Stimulated activated CD8-positive, alpha-beta memory T cell treated with anti-CD3 and anti-CD28 coated beads, Interleukin-4, amount 100 ng/mL, for 4 hours (primary cell): ENCODE measurements at places on chromosomes 7 and 10.

DNA sequence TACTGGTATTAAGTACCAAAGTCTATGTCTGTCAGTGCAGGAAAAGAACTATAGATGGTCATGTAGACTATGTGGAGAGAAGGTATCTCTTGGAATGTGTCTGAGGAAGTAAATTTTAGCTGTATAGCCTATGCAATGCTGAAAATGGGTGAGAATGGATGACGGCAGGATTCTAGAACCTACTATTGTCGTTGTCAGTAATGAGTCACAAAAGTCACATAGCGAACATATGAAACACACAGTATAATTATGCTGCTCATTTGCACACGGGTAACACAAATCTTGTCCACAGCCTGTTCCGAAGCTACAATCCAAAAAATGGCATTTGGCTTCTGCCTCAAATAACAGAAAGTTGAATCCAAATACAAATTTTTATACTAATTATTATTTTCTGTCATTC is 33.6 kb upstream of the KMT2E start:
- DNase-seq: no peak

DNA sequence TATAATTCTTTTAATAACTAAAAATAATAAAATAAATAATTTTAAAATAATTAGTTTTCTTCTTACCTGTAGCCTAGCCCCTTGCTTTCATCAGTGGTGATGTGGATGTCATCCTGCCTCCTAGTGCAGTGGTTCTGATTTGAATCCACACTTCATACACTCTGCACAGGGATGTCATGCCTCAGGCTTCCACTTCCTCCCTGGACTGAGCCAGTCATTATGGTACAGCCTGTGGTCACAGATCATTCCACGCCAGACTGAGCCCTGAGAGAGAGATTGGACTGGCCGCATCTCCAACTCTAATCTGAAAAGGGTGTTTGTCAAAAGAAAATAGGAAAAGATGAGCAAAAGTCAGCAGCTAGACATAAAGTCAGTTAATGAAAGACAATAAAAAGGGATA is 436.2 kb upstream of the IGFBP3 start:
- DNase-seq: no peak

DNA sequence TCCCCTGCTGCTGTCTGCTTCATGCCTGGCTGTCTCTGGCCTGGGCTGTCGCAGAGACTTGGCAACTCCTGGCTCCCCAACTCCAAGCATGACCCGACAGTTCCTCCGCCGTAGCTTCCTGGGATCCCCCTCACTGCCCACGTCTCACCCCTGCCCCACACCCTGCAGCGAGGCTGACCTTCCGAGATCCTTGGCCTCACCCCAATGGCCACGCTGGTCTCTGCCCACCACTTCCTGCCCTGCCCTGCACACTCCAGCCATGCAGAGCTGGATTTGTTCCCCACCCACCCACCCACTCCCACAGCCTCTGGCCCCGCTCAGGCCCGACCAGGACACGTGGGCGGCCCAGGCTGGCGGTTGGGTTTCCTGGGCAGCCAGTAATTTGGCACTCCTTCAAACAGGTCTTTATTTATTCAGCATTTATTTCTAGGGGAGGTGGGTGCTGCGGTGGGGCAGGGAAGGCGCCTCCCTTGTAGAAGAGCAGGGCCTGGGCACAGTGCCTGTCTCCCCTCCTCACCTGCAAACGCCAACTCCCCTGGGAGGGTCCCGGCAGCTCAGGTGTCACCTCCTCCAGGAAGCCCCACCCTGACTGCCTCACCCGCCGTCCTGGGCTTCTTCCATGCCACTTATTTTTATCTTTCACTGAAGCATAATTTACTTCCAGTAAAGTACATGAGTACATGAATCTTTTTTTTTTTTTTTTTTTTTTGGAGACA is 25.5 kb downstream of the GTF2IRD1 start:
- no peak for DNase-seq

DNA sequence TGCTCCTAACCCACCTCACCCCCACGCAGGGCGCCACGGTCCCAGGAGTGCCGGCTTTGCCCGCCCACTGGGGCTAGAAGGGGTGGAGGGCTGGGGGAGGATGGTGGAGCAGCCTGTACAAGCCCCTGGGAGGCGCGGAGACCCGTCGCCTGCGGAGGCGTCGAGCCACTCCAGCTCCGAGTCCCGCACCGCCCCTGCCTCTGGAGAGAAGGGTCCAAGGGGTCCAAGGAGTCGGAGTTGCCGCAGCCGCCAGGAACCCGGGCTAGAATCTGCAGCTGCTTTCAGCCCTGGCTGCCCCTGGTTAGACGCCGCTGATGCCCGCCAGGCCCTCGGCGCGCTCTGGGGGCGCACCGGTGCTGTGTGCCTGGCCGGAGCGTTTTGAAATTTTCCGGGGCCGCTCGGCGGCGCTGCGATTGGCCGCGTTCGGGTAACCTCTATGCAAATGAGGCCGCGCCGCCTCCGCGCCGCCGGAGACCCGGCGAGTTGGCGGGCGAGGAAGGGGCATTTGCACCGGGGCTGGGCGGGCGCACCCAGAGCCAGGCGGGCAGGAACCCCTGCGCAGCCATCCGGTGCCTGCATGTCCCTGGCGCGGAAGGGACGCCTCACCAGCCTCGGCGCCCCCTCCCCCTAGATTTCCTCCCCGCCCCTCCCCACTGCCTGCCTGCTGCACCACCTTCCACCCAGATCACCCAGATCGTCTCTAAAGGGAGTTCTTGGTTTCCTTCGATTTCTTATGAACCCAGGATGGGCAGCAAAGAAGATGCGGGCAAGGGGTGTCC is at the start of gene HMX2:
Gene HMX2, plus strand, starts transcription at position 502 of the 779 bp plus-strand sequence. Its CDS starts 243 bp downstream, at position 745.
- DNase-seq: no peak

DNA sequence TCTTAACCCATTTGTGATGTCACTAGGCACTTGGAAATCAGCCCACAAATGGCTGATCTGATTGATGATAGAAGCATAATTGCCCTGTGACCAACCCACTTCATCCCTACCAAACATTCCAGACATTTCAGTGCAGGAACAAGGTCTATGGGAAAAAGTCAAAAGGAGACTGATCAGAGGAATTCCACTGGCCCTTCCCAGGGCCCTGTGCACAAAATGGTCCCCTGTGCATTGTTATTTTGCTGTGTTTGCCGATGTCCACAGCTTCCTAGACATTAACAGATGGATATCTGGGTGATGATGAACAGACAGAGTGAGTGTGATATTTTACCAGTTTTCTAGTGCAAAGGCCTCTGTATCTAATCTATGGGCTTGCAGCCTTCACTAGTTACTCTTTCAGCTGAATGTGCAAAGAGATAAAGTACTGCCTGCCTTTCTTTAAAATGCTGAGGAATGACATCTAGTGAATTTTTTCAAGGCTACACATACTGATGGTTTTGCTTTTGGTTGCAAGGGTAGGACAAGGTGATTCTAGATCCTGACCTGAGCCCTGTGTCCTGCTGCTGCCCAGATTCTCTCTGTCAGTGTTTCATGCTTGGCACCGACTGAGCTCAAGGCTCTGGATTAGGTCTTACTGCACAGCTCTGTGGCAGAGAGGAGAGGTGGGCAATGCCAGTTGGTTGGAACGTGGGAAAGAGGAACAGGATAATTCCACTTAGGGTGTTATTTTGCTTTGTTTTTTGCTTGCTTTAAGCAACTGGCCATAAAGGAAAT is 55.4 kb downstream of the CALD1 start:
- no peak for DNase-seq

- no peak for DNase-seq
These were observed 19.8 kb upstream of the ST7 start for GRCh38 chr7:116933465-116933864.

GRCh38 chr10:104037261-104037951 is 48.3 kb downstream of the COL17A1 start:
- DNase-seq: no peak

- no peak for DNase-seq
These were observed 316.3 kb downstream of the FRMD4A start for GRCh38 chr10:14014423-14014822.

- no peak for DNase-seq
These were observed 48.1 kb downstream of the DPYSL4 start for GRCh38 chr10:132234860-132235259.

GRCh38 chr7:36262309-36263094 is 109.4 kb downstream of the EEPD1 start:
- DNase-seq: no peak

GRCh38 chr7:77330169-77330882 is 85.8 kb downstream of the GSAP start:
- DNase-seq: no peak

DNA sequence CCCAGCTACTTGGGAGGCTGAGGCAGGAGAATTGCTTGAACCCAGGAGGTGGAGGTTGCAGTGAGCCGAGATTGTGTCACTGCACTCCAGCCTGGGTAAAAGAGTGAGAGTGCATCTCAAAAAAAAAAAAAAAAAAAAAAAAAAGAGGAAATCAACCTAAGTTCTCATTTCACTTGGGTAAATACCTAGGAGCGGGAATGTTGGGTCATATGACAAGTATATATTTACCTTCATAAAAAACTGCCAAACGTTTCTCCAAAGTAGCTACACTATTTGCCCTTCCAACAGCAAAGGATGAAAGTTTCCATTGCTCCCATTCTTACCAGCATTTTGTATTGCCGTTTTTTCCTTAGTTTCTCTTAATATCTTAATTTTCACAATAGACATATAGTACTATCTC is 9.8 kb downstream of the P4HA1 start:
- no peak for DNase-seq

GRCh38 chr10:30944005-30944404 is 87.7 kb downstream of the ZNF438 start:
- no peak for DNase-seq

DNA sequence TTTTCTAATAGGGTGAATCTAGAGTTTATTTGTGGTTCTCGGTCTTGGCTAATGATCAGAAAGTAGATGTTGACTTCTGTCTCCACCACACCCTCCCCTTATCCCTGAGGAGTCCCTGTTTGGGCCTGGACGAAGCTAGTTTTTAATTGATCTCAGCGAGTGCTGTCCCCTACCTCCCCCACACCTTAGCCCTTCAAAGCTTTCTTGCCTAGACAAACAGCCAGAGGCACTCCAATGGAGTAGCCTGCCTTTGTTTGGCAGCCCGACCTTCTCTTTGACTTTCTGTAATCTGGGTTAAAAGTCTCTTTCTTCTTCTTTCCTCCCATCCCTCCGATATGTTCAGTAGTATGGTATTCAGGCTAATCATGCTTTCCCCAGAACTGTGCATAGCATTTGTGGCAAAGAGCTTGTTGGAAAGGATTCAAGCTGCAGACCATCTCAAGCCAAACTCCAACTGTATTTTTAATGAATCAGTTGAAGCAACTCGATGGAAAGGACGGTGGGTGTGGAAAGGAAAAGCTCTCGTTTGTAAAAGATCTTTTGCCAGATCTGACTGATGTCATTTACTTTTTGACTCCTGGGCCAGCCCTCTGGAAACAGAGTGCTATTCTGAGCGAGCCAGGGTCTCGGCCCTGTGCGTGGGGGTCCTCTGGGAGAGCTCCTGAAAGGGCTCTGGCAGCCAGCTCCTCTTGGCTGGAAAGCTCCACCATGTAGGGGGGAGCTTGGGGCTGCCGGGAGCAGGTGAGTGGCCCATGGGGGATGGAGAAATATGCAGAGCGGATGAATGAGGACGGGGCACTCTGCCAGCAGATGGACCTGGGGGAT is 4.5 kb downstream of the FAM180A start:
- no peak for DNase-seq

GRCh38 chr7:102073931-102074880 is 212.5 kb upstream of the SH2B2 start:
- no peak for DNase-seq

GRCh38 chr10:101394524-101395133 is 40.7 kb downstream of the BTRC start:
- no peak for DNase-seq

DNA sequence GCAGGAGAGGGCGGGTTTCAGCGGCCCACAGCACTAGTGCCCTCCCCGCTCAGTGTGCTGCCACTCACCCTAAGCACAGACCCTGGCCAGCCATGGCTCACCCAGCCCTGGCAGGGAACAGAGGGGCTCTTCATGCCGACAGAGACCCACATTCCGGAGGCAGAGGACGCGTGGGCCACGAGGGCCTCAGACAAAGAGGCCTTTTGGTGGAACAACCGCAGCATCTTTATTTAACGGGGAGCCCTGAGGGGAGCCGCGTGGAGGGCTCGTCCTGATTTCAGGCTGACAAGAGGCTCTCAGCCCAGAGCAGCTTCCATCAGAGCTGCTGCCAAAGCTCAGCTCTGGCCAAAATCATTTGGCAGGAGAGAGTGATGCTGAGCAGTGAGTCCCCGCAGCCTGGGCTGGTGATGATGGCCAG is 127.8 kb downstream of the SH3PXD2A start:
- DNase-seq: no peak

DNA sequence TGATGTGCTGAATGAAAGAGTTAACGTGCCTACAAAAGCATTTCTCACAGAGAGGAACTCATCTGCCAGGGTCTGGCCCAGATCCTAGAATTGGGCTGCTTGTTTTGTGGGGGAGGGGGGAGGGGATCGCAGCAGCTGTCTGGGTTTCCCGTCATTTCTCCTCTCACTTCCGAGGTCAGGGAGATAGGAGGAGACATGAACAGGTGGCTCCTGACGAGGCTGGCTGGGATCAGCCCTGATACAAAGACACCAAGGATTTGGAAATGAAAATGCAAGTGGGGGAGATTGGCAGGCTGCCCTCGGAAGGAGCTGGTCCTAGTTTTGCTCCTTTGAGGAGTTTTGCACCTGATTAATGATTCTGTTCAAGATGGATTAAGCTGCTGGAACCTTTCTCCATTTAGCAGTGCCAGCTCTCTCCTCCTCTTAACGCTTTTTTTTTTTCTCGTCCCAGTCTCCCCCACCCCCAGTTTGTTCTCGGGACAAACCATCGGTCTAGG is 86.8 kb upstream of the KMT2C start:
- DNase-seq: no peak

DNA sequence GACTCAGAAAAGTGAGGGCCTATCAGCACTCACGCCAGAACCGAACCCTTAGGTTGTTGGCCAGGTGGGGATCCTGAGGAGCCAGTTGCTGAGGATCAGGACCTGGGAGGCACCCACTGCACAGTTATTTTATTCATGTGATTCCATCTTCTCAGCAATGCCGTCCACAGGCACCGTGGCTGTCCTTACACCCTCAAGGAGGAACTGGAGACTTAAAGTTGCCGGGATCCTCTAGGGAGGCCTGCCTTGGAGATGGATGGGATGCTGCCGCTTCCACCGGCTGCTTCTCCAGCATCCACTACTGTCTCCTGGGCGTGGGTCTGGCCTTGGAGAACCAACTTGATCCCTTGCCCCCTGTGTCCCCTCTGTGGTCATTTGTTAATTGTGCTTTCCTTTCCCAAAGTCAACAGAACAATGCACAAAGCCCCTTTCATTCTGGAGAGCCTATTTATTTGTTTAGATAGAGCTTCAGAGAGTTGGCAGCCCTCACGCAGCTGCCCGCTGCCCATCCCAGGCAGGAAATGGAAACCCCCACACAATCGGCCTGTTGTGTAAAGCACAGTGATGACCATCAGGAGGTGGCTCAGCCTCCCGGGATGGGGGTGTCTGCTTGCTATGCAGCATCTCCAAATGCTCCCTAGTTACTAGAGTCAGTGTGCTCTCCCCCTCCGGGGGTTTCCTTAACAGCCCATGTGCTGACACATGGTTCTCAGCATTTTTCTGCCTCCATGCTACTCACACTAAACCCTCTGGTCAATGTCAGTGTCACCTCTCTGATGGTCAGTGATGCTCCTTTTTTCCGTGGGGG is 52.9 kb upstream of the IGFBP3 start:
- no peak for DNase-seq
